Activated naive CD4-positive, alpha-beta T cell (primary cell): ENCODE measurements at places on chromosomes 2 and 18.

DNA sequence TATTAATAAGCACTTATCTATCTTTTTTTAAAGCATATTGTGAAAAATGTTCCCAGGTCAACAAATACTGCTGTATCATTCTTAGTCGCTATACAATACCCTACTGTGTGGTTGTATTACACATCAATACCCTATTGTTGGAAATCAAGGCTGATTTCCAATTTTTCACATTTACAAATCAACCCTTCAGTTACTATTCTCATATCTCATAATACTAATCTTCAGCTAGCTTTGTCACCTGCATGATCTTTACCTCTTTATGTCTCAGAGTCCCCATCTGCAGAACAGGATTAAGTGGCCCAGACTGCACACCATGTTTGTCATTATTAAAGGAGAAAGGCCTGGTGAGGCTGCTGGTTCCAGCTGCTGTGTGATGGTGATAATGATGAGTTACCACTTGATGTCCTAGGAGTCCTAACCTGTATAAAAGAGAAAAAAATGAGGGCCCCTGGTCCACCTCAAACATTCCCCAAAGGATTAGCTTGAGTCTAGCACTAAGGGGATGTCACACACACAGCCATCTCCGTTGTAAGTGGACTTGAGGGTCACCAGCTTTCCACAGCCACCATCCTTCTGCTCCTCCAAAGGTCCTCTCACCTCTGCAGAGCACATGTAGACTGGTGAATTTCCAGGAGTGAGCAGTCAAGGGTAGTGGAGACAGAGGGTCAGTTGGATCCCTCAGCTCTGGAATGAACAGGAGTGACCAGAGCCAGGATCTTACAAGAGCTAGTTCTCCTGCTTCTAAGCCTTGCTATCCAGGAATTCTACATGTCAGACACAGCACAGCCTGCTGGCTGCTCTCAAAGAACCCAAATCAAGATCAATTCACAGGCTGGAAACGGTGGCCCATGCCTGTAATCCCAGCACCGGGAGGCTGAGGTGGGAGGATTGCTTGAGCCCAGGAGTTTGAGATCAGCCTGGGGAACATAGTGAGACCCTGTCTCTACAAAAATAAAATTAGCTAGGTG, 36.0 kb upstream of the BIN1 start:
- DNase-seq = no peak

DNA sequence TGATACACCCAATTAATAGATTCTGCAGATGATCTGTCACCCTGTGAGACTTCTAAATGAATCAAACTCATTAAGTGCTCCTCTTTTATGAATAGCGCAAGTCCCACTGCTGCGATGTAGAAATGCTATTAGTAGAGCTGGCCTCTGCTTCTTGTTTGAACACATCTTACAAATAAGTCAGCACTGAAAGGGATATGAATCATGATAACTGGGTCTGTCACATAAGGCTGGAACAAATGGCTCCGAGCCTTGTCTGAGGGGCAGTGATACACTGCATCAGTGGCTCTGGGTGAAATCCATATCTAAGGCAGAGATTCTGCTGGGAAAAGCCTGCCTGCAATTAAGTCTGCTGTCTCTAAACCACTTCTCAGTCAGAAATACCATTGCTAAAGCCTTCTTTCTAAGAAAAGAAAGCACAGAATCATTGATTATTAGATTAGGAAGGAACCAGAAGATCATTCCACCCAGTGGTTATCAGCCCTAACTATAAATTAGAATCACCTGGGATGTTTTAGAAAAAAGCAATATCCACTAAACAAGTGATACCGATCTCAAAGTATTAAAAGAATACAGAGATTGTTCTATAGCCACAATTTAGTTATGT, 75.2 kb downstream of the SLC5A7 start:
- DNase-seq = no peak

GRCh38 chr18:55981712-55982475, 393.9 kb upstream of the TCF4 start:
- DNase-seq = no peak

GRCh38 chr2:151302879-151303278, 13.4 kb upstream of the NMI start:
- no peak for DNase-seq

- DNase-seq = no peak
Measured at GRCh38 chr18:79217979-79218604, 148.9 kb downstream of the ATP9B start.

- DNase-seq = no peak
Measured at GRCh38 chr2:62192811-62193210, 3.1 kb upstream of the B3GNT2 start.

- DNase-seq = no peak
Measured at GRCh38 chr2:67015681-67016080, 381.5 kb upstream of the ETAA1 start.

- no peak for DNase-seq
Measured at GRCh38 chr2:216635171-216635570, 2.0 kb downstream of the IGFBP2 start.
